ENCODE measurements at places on chromosomes 1 and 21.

- no peak overlapping the region for H3K4me3 ChIP-seq
- H3K27ac ChIP-seq: no peak overlapping the region
- H3K36me3 ChIP-seq: no peaks in the 10 kb centered on the region
- H3K4me1 ChIP-seq: no peaks in the 10 kb centered on the region
- H3K27me3 ChIP-seq: peaks cover 3% of the 10 kb centered on the region
Measured at GRCh38 chr1:218351391-218352074, 6.4 kb downstream of the TGFB2 start.

DNA sequence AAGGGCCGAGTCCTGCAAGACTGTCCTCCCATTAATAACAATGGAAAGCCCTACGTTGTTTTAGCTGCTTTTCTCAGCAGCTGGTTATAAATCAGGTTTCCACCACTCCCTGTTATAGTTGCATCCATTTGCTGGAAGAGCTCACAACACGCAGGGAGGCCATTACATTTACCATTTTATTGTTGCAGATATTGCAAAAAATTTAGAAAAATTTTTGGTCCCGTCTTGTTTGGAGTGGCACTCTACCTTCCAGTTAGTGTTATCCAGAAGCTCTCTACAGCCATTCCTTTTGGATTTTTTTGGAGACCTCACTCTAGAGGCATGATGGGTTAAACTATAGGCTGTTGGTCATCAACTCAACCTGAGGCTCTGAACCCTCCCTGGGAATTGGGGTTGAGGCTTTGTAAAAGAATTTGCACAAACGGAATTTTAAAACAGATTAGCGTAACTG, 1532.1 kb upstream of the TPTE start:
- peaks cover 13% of the 10 kb centered on the region for H3K27me3 ChIP-seq
- no peaks in the 10 kb centered on the region for H3K4me1 ChIP-seq
- no peak overlapping the region for H3K27ac ChIP-seq
- H3K4me3 ChIP-seq: no peak overlapping the region
- DNase-seq: no peak

DNA sequence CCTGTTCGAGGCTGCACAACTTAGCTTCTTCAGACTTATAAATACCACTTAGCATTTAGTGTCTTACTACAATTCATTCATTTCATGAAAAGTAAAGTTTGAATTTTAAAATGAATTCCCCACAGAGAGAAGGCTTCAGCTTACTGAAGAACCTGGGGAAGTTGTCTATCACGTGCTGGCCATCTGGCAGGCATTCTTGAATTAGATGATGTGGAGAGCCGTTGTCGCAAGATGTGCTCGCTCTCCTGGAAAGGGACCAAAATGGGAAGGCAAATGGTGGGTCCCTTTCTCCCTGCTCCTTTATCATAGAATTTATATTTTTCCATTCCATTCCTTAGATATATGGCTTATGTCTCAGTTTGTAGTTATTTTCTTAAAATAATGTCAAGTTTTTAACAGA, 90.5 kb downstream of the CD247 start:
- H3K27ac ChIP-seq: no peak overlapping the region
- peaks cover 12% of the 10 kb centered on the region for H3K36me3 ChIP-seq
- no peak for DNase-seq
- peaks cover 2% of the 10 kb centered on the region for H3K4me1 ChIP-seq
- no peaks in the 10 kb centered on the region for H3K27me3 ChIP-seq
- no peak overlapping the region for H3K4me3 ChIP-seq

DNA sequence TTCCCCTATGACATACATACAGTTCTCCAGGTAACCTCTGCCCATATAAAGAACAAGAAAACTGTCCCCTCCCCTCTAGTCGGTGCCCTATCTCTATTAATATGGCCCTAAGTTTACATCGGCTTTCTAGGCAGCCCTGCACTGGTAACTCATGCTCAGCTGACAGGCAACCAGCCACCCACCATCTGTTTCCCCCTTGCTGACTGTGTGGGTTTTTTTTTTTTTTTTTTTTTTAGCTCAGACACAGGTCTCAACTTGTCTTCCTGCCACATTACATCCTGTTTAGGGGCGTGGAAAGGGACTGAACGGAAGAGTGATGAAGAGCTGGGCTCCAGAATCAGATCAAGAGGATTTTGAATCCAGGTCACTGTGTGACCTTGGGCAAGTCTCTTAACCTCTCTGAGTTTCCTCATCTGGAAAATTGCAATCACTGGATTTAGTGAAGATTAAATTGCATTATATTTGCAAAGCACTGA, 14.0 kb downstream of the LAPTM5 start:
- peak; percentile 63 for DNase-seq
- no peak overlapping the region for H3K4me3 ChIP-seq
- peak overlapping the region; percentile 65 for H3K27ac ChIP-seq
- no peaks in the 10 kb centered on the region for H3K4me1 ChIP-seq
- H3K27me3 ChIP-seq: no peaks in the 10 kb centered on the region

- no peaks in the 10 kb centered on the region for H3K4me1 ChIP-seq
- DNase-seq: no peak
- no peaks in the 10 kb centered on the region for H3K27me3 ChIP-seq
- H3K27ac ChIP-seq: peak overlapping the region; percentile 69
- H3K36me3 ChIP-seq: peaks cover 2% of the 10 kb centered on the region
Measured at GRCh38 chr1:161185732-161186311, 8.5 kb upstream of the B4GALT3 start.

DNA sequence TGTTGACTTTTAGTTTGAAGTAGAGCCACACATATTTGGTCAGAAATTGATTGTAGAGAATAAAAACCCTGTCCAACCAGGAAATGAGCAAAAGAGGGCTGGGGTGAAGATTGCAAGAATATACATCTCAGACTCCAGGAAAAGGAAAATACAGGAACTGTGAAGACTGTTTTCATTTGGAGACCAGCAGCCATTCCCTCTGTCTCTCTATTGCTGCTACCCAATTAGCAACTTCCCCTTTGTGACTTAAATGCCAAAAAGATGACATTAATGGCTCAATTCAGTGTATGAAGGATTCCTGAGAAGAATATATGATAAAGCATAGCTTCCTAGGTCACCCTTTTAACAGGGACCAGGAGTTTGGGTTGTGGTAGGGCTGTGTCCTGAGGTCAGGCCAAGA, 31.6 kb upstream of the CEP350 start:
- H3K4me1 ChIP-seq: peaks cover 2% of the 10 kb centered on the region
- no peak overlapping the region for H3K4me3 ChIP-seq
- peaks cover 8% of the 10 kb centered on the region for H3K36me3 ChIP-seq
- no peak overlapping the region for H3K27ac ChIP-seq
- no peak for DNase-seq
